Activated T-cell treated with anti-CD3 and anti-CD28 coated beads for 1 hour (primary cell): ENCODE measurements at places on chromosomes 6 and 20.

- no peak for DNase-seq
Measured at GRCh38 chr6:142550310-142551063, 248.7 kb downstream of the ADGRG6 start.

GRCh38 chr20:2867081-2867864, 6.0 kb upstream of the PTPRA start:
- DNase-seq = no peak

DNA sequence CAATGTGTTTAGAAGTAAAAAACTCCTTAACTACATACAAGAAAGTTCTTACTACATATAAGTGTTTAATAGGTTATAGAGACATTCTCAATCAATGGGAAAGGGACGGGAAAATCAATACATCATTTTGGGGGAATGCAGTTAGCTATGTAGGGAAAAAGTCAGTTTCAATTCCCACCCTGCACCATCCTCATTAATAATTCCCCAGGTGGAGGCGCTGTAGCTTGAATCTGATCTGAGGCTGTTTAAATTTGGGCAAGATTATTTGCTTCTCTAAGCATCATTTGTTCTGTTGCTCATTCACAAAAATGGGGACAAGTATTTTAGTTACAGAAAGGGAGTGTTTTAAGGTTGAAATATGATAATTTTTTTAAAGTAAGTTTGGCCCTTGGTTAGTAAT, 19.1 kb downstream of the OLIG3 start:
- no peak for DNase-seq

DNA sequence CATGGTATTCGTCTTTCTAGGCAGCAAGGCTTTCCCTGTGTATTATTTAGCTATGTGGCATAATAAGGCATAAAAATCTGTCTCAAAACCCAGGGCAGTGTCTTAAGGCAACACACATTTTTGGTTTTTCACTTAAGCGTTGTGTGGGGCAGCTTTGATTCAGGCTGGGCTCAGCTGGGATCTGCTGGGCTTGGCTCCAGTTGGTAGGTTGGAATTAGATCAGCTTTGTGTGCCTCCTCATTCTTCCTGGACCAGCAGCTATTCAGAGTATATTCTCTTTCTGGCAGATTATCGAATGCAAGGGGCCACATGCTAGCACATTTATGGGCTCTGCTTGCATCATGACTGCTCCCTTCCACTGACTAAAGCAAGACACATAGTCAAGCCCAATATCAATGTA, 487.9 kb downstream of the RFPL4B start:
- no peak for DNase-seq

- no peak for DNase-seq
Measured at GRCh38 chr6:36347621-36348020, 10.9 kb upstream of the BNIP5 start.

DNA sequence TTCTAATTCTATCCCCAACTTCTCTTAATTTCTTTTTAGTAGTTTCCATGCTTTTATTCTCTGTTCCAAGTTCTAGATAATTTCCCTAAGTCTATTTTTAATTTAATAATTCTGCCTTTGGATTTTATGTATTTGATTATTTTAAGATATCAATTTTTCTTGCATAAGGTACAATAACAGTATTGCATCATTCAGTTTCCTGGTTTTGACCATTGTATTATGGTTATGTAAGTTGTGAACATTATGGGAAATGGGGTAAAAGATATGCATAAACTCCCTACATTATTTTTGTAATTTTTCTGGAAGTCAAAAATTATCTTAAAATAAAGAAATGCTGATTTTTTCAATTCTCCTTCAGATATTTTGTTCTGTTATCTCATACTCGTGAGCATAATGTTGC, 21.1 kb upstream of the CENPW start:
- DNase-seq = no peak

DNA sequence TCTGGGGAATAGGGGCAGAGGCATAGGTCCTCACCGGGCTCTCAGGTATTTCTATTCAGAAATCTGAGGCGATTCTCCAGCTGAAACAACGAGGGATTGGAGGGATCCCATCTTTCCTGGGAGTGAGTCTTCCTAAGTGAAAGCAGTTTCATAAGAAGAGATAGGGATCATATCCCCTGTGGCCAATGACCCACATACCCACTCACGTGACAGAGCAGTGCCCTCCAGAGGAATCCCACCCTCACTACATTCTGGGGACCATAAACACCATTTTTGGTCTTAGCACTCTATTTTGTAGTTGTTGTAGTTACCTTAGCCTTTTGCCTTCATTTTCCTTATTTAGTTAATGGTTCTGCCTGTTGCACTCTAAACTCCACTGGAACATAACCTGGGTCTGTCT, 121.1 kb downstream of the GPR63 start:
- DNase-seq = no peak

DNA sequence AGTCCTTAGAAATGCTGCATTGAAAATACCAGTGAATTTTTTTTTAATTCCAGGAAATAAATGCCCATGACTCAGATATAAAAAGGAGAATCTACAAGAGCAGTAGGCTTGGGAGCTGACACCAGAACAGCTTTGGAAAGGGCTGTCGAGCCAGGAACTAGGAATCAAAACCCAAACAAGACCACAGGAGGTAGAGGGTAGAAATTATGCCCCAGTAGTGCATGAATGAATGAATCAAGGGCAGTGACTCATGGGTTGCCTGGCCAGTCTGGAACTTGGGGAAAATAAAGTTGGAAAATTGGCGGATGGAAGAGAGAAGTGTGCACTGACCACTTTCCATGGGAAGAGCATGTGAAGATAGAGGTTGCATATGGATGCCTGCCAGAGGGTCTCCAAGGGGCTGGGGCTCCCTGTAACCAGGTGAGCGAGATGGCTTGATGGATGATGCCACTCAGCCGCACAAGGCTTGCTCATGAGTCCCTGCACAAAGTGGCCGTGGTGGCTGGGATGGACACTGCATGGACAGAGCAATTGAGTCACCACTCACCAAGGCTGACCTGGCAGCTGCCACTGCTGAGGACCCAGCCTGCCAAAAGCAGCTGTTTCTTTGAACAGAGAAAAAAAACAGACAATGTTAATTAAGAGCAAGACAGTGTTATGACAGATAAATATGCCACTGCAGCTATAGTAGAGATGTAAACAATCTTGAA, 15.2 kb upstream of the MCCD1 start:
- DNase-seq = no peak

DNA sequence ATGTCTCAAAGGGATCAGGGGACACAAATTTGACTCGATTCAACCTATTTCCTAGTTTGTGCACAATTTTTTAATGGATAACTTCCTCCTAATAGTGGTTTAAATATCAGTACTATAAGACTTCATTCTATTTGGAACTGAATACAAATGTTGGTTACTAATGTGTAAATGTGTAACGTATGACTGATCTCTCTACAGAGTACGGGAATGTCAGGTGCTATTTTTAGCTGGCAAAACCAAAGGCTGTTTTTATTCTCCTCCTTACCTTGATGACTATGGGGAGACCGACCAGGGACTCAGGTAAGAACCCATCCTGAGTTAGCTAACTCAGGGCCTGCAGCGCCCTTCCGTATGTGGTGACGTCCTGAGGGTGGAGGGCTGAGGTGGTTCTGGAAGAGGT, 33.0 kb downstream of the PRPH2 start:
- no peak for DNase-seq

GRCh38 chr6:166078294-166078693, 89.4 kb downstream of the TBXT start:
- DNase-seq = no peak

DNA sequence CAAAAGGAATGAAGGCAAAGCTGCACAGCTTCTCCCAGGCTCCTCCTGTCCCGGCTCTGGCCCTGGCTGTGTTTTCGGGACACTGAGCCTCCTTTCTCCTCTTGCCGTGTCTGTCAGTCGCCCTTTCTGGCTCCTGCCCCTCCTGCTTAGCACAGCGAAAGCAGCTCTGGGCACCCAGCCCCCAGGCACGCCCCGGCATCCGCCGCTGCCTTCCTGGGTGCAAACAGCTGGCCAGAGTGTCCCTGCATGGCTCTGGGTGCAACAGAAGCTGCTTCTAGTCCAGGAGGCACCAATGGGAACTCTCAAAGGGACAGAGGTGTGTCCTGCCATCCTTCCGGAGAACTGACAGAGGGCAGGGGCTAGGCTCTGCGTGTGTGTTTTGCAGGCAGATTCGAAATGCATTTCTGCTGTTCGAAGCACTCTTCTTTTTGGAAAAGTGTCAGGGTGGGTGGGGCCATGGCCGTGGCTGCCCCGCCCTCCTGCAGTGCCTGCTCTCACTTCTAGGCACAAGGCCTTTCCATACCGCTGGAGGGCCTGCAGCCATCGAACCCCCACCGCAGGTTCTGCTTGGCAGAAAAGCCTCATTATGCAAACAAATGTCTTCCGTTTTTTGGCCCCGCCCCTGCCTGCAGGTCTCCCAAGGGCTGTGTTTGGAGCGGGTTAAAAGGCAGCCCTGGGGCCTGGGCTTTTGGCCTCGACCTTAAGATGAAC, 15.5 kb downstream of the COL9A3 start:
- DNase-seq = no peak

GRCh38 chr20:35870541-35871258, 83.6 kb downstream of the SCAND1 start:
- DNase-seq = no peak

GRCh38 chr6:157570104-157570503, 189.1 kb downstream of the ZDHHC14 start:
- no peak for DNase-seq

GRCh38 chr6:38527371-38527770, 112.4 kb downstream of the BTBD9 start:
- DNase-seq = no peak

DNA sequence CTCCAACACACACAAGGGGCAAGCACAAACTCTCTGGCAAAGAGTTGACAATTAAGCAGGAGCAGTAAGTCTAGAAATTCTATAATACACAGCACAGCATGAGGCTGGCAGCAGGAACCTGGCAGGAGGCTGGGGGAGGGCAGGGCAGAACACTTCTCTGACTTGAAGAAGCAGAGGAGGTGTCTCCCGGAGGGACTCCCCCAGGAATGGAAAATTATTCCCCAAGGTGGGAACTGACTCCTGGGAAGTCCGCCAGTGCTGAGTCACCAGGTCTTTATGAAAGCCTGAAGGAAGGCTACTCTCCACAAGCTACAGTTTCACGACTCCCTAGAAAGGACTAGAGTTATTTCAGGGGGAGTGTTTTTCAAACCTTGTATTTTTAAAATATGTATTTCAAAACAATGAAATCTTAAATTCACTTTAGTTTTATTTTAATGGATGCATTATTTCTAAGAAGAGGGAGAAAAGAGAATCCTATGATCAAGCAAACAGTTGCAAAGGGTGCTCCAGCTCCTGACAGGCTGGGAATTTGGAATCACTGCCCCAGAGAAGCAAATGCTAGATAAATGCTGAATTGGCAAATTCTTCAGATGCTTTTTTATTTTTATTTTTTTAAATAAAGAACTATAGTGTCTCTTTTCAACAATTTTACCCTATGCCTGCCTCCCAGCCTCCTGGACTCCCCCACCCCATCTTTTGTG, 192.8 kb downstream of the LY86 start:
- no peak for DNase-seq

DNA sequence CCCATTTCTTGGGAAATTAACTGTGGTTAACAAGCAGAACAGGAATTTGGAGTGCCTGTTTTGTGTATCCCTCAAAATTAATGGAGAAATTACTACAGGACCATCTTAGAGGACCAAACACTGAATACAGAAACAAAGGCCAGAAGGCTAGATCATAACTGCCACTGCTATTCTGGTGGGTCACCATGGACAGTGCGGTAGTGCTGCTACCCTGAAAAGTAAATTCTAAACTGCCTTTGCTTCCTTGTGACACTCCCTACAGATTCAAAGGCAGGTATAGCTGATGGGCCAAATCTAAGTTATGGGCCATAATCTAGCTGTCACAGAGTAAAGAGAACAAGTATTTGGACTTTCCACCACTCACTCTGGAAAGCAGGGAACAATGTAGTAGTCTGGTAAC, 575.8 kb upstream of the ADGRB3 start:
- DNase-seq = no peak
